ENCODE measurements at places on chromosomes 5 and 9.

DNA sequence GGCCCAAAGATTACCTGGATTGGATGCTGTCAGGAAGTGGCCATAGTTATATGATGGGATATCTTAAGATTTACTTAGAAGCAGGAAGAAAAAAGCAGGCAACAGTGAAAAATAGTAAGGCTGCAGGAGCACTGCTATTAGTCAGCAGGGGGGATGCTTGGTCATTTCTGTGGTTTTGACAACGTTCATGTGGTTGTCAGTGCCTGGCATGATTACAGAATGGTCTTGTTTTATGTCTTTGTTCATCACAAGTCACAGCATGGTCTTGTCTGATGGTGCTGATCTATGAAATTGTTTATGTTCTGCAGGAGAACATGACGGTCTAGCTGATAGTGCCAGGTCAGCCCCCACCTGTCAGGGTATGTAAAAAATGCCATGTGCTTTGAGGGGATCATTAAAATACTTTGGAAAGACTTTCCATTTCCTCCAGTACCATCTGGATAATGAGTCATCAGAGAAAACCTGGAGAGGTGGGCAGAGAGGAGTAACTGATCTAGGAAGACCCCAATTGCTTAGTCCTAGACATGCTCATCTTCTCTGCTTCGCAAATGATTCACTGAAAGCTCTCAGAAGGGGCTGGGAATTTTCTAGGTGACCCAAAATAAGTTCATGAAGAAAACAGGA lies 48.5 kb downstream of the PLGRKT start:
- DNase-seq: no peak

DNA sequence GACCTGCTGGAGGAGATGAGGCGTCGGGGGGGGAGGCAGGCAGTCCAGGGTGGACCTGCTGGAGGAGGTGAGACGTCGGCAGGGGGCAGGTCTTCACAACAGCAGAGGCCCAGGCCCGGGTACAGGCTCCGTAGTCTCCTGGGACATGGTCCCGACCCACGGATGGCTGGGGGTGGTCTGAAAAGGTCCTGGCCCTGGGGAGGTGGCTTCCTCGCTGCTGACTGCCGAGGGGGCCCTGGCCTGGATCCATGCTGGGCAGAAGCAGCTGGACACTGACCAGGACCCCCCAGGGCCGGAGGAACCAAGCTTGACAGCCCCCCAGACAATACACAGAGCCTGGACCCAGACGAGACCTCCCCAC lies 8.5 kb downstream of the EGFL7 start:
- no peak for DNase-seq

DNA sequence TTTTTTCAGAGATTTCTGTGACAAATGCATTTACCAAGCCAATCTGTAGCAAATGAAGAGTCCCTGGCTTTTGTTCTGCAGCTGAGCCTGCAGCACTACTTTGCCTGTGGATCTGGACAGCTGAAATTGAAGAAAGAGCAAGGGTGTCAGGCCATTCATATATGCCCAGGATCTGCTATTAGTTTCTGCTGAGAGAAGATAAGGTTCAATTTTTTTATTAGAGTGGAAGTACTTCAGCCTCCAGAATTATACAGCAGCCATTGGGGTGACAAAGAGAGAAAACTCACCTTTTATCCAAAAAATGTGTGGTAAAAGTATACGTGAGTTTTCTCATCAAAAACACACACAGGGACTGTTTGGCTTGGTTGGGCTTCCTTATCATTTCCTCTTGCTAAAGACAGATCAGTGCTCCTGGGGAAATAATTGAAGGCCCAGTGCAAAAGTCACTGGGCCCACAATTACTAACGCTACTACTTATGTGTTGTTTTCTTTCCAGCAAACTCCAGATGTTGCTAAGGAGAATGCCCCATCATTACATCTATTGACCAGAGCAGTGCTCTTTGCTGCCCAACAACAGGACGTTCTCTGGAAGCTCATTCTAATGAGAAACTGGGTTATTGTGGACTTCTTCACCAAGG lies 138.6 kb downstream of the CEMIP2 start:
- no peak for DNase-seq

DNA sequence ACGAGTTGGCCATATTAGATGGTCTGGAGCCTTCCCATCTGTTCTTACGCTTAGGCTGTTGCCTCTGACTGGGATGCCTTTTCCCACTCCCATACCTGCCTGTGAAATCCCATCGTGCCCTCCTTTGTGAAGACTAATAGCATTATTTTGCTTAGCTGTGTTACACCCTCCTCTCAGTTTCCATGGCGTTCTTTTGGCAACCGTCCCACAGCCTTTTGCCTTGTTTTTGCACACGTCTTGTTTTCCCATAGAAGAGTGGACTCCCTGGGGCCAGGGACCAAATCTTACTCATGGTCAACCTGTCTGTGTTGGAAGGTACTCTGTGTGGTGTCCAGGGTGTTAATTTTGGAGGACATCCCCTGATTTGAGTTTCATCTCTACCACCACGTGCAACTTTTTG lies 242.1 kb downstream of the HSPA4 start:
- DNase-seq: no peak

DNA sequence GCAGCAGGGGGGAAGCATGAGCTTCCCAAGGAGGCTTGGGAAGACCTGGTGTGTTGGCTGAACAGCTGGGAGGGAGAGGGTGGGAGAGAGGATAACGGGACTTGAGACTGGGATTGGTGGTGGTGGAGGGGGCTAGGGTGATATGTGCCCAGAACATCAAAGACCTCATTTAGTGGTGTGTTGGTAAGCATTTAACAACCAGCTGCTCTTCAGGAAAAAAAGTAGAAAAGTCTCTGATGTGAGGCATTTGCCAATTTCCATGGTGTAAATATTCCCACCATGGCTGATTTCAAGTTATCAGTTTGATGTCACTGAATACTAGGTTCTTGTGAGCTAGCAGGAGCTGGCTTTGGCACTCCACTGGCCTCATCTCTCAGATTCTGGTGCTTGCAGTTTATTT lies 170.8 kb downstream of the MACROH2A1 start:
- DNase-seq: no peak

GRCh38 chr5:27479859-27480258 lies 441.5 kb upstream of the CDH9 start:
- no peak for DNase-seq

- no peak for DNase-seq
Observed at GRCh38 chr5:140398379-140398811, 3.2 kb upstream of the ANKHD1 start.

DNA sequence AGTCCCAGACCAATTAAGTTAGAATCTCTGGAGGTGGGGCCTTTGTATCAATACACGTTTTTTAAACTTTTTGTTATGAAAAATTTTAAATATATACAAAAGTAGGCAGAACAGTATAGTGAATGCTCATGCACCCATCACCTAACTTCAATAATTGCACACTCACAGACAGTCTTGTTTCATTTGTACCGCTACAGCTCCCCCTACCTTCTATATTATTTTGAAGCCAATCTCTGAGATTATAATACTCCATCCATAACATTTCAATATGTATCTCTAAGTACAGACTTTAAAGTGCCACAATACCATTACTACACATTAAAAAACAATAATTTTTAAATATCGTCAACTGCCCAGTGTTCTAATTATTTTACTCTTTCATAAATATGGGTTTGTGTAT lies 32.9 kb downstream of the ISL1 start:
- DNase-seq: no peak

Measured in HEK293T (cell line).